ENCODE measurements at places on chromosomes 16 and 17.
A peak's percentile ranks its signal among the peaks of the same experiment; 100 is the strongest.

GRCh38 chr16:50627419-50627818, 53.7 kb downstream of the SNX20 start:
- no peak for DNase-seq

DNA sequence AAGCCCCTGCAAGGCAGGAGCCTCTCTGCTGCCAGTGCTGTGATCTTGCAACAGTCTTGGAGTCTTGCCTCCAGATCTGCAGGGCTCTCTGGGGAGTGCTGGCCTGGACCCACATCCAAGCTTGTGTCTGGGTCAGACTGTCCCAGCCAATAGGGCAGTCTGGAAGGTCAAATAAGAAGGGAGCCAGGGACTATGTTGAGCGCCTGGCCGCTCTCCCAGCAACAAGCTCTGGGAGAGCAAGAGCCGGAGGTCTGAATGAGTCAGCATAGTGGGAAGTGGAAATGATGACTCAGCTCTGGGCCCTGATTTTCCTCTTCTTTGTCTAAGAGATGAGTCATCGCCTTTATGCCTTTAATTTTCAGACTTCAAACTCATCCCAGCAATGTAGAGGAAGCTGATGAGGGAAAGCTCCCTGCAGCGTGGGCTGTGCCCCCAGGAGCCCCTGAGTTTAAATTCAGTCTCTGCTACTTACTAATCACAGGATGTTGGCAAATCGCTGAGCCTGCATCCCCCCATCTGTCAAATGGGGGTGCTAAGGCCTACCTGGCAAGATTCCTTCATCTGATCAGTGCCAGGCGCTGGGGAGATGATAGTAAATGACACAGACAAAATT, 43.6 kb upstream of the HAPSTR1 start:
- DNase-seq = peak; percentile 89

- no peak for DNase-seq
Observed at GRCh38 chr17:74297941-74298340, 23.9 kb downstream of the DNAI2 start.

- peak; percentile 81 for DNase-seq
Observed at GRCh38 chr17:58084317-58084981, 1.2 kb downstream of the DYNLL2 start.

DNA sequence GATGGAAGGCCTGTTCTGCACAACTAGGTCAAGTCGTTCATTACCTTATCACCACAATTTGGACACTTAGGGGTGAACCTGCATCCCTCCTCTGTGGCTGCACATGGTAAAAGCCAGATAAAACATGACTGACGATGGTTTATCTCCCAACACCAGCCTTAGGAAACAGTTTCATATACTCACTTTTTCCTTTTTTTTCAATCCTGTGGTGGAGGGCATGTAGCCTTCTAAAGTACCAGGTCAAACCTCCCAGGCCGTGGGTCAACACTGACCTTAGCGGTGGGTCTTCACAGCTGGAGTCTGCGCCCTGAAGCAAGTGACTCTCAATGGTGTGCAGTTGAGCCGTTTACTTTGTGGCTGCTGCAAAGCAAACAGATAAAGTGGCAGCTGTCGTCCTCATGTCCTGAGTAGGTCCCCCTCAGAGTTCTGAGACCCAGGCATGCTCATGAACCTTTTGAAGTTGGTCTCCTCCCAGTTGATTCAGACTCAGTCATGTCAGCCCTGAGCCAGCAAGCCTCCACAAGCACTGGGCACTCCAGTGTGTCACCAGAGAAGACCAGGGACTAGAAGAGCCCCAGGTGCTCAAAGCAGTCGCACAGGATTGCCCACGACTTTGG, 5.9 kb downstream of the FAHD1 start:
- DNase-seq = no peak

- DNase-seq = no peak
Observed at GRCh38 chr17:41052566-41052965, 2.5 kb downstream of the KRTAP2-2 start.

All from right lobe of liver (tissue), 6 donors.